Kidney (tissue), 22 donors: ENCODE measurements at places on chromosomes 12 and 14. TPM values are rescaled to one million over a fixed set of nuclear protein-coding genes. Genes with fewer than 3 reads are reported as not detected.
A peak's percentile ranks its signal among the peaks of the same experiment; 100 is the strongest.

Gene PA2G4
- total RNA-seq, result 76.8 TPM

GRCh38 chr14:42517806-42518500 is 911.3 kb downstream of the LRFN5 start:
- H3K27ac ChIP-seq, result no peak overlapping the region
- no peak overlapping the region for H3K4me3 ChIP-seq
- no peaks in the 10 kb centered on the region for H3K4me1 ChIP-seq
- no peaks in the 10 kb centered on the region for H3K27me3 ChIP-seq

Gene BHLHE41
- total RNA-seq, result 34.3 TPM

- H3K36me3 ChIP-seq, result no peaks in the 10 kb centered on the region
- H3K4me3 ChIP-seq, result no peak overlapping the region
- no peaks in the 10 kb centered on the region for H3K4me1 ChIP-seq
- H3K27me3 ChIP-seq, result no peaks in the 10 kb centered on the region
- H3K27ac ChIP-seq, result no peak overlapping the region
Measured at GRCh38 chr14:76576047-76576741, 185.1 kb upstream of the VASH1 start.

- H3K36me3 ChIP-seq, result no peaks in the 10 kb centered on the region
- peaks cover 13% of the 10 kb centered on the region for H3K4me1 ChIP-seq
- DNase-seq, result peak; percentile 11
- H3K27ac ChIP-seq, result peak overlapping the region; percentile 5
- no peak overlapping the region for H3K4me3 ChIP-seq
- no peaks in the 10 kb centered on the region for H3K27me3 ChIP-seq
Measured at GRCh38 chr14:68639000-68639757, 153.7 kb downstream of the ZFP36L1 start.

DNA sequence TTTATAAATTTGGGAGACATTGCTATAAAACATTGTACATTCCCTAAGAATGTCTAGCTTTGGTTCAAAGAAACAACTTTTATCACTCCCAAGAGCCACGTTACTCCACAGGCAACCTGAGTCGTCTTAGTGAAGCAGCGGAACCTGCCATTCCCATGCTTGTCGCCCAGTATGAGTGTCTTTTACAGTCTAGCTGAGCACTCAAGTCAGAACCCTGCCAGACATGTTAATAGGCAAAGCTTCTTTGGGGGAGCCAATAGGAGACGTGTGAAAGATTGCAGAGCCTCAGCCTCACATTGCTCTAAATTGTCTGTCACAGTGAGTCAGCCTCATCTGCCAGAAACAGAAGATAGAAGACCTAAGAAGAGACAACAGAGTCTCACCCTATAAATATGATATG is 541.6 kb upstream of the FLRT2 start:
- H3K27me3 ChIP-seq, result no peaks in the 10 kb centered on the region
- no peak overlapping the region for H3K4me3 ChIP-seq
- no peak overlapping the region for H3K27ac ChIP-seq
- DNase-seq, result no peak

- H3K4me1 ChIP-seq, result no peaks in the 10 kb centered on the region
- no peaks in the 10 kb centered on the region for H3K36me3 ChIP-seq
- H3K4me3 ChIP-seq, result no peak overlapping the region
- no peak for DNase-seq
- H3K27ac ChIP-seq, result no peak overlapping the region
Measured at GRCh38 chr14:24182110-24182882, 6.3 kb downstream of the IPO4 start.

- no peak for DNase-seq
- H3K36me3 ChIP-seq, result no peaks in the 10 kb centered on the region
- H3K27me3 ChIP-seq, result peaks cover 56% of the 10 kb centered on the region
- H3K4me3 ChIP-seq, result no peak overlapping the region
- no peaks in the 10 kb centered on the region for H3K4me1 ChIP-seq
Measured at GRCh38 chr12:102950107-102950949, 7.1 kb upstream of the ASCL1 start.

DNA sequence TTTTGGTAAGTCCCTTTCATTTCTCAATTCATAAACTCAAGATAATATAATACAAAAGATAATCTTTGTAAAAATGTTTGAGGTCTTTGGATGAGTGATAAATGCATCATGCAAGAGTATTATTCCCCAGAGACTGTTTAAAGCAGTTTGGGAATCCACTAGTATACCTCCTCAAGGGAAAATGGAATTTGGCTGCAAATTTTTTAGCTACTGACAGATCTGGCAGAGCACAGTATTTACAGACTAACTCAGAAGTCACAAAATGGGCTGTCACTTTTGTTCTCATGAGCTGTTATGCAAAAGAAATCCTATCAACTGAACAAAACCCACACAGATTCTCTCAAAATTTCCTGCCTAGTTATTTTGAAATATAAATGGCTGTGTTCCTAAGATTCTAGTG is 9.9 kb downstream of the SPIC start:
- no peak overlapping the region for H3K4me3 ChIP-seq
- H3K36me3 ChIP-seq, result no peaks in the 10 kb centered on the region
- H3K27ac ChIP-seq, result no peak overlapping the region
- DNase-seq, result no peak
- no peaks in the 10 kb centered on the region for H3K27me3 ChIP-seq

GRCh38 chr12:115102450-115102849 is 418.5 kb upstream of the TBX3 start:
- H3K27me3 ChIP-seq, result no peaks in the 10 kb centered on the region
- H3K36me3 ChIP-seq, result no peaks in the 10 kb centered on the region
- no peak overlapping the region for H3K27ac ChIP-seq

DNA sequence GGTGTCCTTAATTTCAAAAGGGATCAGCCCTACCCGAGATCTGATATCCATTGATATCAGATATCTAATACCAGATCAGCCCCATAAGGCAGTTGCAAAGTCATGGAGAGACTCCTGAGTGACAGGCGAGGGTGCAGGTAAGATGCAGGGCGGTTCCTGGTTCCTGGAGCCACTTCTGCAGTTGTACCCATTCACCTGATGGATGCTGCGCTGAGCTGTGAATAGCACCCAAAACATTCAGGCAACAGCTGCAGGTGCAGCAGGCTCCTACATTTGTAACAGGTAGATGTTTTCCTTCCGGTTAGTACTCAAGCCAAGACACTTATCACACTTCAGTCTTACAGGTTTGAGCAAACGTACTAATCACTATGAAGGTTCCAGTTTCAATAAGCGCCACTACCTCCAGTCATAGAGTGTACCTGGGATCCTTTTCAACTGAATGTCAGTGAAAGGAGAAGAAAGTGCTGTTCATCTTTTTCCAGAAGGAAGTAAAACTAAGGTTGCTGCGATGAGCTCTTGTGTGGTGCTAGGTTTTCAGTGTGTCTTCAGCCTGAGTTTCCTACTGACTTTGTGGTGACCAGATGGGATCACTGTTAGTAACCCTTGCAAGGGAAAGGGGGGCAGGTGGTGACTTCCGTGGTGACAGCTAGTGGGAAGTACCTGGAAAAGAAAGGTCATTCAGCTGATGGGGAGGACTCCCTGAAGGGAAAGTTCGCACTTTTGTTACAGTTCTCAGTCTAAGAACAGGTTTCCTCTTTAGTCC is 1.9 kb downstream of the ATP6V0A2 start:
- no peak overlapping the region for H3K27ac ChIP-seq
- H3K27me3 ChIP-seq, result no peaks in the 10 kb centered on the region
- peaks cover 11% of the 10 kb centered on the region for H3K4me1 ChIP-seq
- no peaks in the 10 kb centered on the region for H3K36me3 ChIP-seq
- no peak for DNase-seq

Gene CMKLR1
- total RNA-seq, result 25.7 TPM

- H3K4me1 ChIP-seq, result no peaks in the 10 kb centered on the region
- H3K27me3 ChIP-seq, result no peaks in the 10 kb centered on the region
- H3K36me3 ChIP-seq, result no peaks in the 10 kb centered on the region
Measured at GRCh38 chr12:51320695-51321320, 3.2 kb downstream of the BIN2 start.

DNA sequence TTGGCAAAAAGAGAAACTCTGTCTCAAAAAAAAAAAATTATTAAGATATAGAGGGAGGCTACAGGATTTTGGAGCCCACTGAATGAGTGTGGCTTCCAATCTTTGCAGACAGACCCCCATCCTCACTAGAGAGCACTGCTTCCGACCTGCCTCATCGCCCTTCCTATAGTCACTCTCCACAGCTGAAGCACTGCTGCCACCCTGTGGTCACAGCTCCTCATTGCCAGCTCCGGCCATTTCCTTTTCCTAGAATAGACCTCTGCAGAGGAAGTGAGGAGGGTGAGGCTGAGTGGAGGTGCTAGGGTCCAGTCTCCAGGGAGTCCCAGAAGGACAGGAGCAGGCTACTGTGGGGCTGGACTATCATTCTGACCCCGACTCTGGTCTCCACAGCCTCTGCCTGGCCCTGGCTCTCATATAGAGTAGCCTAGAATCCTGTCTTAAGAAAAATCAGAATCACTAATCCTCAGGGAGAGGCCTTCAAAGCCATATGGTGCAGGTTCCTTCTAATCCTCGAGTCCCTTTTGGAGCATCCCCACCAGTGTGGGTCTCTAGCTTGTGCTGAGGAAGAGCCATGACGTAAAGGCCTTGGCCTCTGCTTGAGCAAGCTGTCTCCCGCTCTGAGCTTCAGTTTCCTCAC is 1.4 kb upstream of the NPFF start:
- no peaks in the 10 kb centered on the region for H3K27me3 ChIP-seq
- H3K4me3 ChIP-seq, result no peak overlapping the region
- no peak overlapping the region for H3K27ac ChIP-seq

DNA sequence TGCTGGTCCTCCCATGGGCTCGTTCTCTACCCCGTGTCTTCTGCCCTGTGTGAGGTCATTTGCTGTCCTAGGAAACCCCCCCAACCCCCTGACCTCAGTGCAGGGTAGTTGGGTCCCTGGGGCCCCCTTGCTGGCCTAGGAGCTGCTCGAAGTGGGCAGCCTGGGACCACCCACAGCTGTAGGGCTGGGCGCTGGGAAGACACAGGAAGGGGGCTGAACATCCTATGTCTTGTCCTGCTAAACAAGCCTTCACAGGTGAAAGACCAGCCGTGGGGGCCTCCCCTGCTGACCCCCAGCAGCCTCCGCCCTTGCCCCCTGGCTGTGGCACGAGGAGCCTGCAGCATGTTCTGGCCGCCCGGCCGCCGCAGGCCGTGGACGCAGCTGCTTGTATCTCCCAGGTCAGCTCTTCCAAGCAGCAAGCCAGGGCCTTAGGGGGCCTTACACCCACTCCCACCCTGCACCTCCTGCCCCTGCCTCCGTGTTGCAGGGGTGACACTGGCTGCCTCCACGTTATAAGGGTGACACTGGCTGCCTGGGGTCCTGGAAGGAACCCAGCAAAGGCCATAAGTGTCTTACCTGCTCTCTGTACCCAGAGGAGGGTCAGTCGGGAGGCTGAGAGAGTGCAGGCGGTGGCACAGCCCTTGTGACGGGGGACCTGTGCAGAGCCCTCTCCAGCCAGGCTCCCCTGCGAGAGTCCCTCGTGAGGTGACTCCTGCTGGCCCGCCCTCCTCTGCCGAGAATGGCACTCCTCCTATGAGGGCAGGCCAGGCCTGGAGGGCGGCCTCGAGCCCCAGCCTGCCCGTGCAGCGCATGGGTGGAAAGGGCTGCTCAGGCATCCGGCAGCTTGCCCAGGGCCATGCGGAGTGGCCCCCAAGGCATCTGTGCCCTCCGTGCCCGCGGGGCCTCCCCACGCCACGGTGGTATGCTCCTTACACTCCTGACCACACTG is 11.5 kb upstream of the TEX22 start:
- no peak overlapping the region for H3K27ac ChIP-seq
- H3K4me1 ChIP-seq, result no peaks in the 10 kb centered on the region
- no peaks in the 10 kb centered on the region for H3K27me3 ChIP-seq
- H3K36me3 ChIP-seq, result peaks cover 4% of the 10 kb centered on the region
- H3K4me3 ChIP-seq, result no peak overlapping the region
- no peak for DNase-seq

GRCh38 chr12:95548056-95548538 is 3.2 kb downstream of the USP44 start:
- H3K27me3 ChIP-seq, result peaks cover 28% of the 10 kb centered on the region
- H3K27ac ChIP-seq, result no peak overlapping the region
- no peaks in the 10 kb centered on the region for H3K36me3 ChIP-seq
- peak; percentile 39 for DNase-seq

Gene ST8SIA1
- total RNA-seq, result 4.7 TPM

Gene OSGEP
- 32.4 TPM for total RNA-seq

DNA sequence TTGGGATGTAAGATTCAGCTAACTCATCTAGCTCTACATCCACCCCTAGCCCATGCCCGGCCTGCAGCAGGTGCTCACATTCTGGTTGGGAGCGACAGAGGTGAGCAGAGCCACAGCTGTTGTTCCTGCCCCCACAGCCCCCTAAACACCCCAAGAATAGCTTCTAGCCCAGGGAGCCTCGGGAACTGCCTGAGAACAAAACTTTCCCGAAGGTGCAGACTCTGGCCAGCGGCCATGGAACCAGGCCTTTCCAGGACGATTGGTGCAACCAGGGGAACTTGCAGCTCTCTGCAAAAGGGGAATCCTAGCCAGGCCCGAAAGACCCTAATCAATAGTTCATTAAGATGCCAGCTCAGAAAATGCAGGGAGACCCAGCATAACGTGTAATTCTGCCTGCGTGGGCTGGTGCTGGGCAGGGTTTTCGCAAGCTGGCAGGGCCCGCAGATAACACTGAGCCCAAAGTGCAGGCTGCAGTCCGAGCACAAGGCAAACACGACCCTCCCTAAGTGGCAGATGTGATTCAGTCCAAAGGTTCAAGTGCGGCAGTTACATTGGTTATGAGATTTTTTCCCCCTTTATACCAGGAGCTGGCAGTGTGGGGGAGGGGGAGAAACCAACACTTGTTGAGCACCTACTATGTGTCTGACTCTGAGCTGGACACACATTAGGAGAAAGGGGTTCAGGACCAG is 122.5 kb upstream of the MAP1LC3B2 start:
- no peaks in the 10 kb centered on the region for H3K27me3 ChIP-seq
- H3K4me1 ChIP-seq, result peaks cover 5% of the 10 kb centered on the region

DNA sequence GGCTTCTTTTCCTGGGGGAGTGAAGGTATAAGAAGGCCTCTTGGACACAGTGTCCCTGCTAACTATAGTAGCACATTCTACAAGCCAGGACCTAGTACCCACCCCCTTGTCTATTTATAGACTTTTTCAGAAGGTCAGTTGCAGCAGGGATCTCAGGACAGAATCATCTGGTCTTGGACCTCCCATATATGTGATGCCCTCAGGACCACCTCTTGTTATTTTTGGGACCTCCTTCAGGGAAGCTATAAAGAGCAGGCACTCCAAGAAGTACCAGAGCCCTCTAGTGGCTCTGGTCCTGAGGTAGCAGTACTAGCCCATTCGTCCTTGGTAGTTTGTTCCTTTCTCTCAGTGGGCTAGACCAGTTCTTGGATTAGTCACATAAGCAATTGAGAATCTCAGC is 4.3 kb downstream of the COQ10A start:
- peaks cover 37% of the 10 kb centered on the region for H3K36me3 ChIP-seq
- no peaks in the 10 kb centered on the region for H3K4me1 ChIP-seq
- H3K4me3 ChIP-seq, result no peak overlapping the region
- H3K27ac ChIP-seq, result no peak overlapping the region
- no peak for DNase-seq

Gene NFATC4
- 45.3 TPM for total RNA-seq

DNA sequence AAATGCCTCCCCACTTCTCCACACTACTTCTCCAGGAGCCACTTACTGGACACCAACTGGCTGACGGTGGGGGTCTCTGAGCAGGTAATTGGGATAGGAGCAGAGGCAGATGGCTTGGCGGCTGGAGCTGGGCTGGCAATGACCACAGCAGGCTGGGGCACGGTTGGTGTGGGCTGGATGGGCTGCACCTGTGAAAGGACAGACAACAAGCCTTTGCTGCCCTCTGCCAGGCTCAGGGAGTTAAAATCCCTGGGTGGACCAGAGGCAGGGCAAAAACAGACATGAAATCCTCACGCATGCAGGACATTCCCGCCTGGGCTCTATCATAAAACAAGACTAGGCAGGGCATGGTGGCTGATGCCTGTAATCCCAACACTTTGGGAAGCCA is 19.3 kb upstream of the TFCP2 start:
- H3K27me3 ChIP-seq, result no peaks in the 10 kb centered on the region
- peaks cover 2% of the 10 kb centered on the region for H3K36me3 ChIP-seq
- no peak overlapping the region for H3K4me3 ChIP-seq
- no peak for DNase-seq
- no peak overlapping the region for H3K27ac ChIP-seq

Gene ARL1
- total RNA-seq, result 100 TPM
